ENCODE measurements at places on chromosomes 11 and 22.
A peak's percentile ranks its signal among the peaks of the same experiment; 100 is the strongest.

GRCh38 chr11:67486481-67487195, 3.8 kb downstream of the AIP start:
- DNase-seq = no peak

DNA sequence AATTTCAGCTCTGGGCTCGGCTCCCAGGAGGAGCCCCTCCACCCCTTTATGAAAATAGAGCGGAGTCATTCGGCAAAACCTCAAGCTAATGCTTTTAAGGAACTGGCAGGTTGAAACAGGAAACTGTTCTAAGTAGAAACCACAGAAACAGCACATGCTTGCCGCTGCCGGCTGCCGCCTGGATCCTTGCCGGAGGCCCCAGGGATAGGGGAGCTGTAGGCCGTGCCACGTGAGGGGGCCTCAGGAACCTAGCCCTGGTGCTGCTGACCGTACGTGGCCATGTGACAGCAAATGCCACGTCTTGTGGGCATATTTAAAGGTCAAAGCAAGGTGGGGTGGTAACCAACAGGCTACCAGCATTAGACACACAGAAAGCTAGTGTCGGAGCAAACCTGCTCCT, 77.9 kb upstream of the TIMP3 start:
- peak; percentile 9 for DNase-seq

- DNase-seq = no peak
Measured at GRCh38 chr11:94830722-94831510, 62.8 kb downstream of the AMOTL1 start.

DNA sequence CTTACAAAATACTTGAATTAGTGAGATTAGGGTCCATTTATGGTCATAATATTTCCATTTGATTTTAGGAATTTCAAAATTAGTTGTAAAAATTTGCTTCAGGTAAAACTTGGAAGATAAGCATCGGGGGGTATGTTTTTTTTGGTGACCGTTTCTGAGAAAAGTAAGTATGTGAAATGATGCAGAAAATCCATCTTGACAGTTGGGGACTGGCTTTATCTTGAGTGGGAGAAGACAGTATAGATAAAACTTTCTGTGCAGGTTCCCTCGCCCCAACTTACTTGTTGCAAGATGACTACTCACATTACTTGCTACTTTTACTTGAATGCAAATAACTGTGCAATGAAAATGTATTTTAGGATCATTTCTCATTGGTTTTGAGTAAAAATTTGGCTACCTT, 49.5 kb downstream of the DNAJC24 start:
- no peak for DNase-seq

DNA sequence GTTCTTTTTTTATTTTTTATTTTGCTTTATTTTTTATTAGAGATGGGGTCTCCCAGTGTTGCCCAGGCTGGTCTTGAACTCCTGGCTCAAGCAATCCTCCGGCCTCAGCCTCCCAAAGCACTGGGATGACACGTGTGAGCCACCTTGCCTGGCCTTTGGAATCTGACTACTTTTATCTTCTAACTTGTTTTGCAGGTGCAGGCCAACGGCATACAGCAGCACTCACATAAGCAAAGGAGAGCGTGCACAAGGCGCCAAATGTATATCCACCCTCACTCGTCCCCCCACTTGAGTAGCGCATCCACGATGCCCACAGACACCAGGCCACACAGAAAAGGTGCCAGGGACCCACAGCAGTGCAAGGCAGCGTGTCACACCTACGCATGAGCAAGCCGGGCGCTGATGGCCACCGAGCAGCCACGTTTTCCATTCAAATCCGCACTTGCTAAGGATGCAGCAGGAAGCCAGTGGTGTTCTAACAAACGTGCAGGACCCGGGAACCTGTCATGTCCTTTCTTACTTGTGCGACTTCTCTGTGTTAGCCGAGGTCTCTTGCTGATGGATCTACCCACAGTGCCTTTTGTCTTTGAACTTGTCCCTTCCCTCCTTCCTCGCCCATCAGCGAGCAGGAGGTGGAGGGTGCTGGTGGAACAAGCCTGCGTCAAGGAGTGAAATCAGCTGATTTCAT, 5.9 kb downstream of the ASCL2 start:
- no peak for DNase-seq

DNA sequence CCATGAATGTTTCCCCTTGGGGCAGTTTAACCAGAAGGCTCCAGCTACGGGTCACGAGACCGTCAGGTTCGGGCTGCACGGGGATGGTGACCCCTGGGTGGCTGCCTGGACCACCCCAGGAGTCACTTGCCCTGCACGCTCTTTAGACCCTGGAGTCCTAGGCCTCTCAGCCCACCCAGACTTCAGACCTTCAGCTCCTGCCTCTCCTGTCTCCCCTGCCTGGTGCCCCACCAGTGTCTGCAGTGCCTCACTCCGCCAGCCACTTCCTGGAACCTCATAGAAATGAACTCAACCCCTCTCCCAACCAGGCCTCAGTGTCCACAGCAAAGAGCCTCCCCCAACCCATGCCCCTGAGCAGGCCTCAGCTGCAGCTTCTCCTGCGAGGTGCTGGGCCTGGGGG, 12.5 kb upstream of the MS4A10 start:
- DNase-seq = no peak

DNA sequence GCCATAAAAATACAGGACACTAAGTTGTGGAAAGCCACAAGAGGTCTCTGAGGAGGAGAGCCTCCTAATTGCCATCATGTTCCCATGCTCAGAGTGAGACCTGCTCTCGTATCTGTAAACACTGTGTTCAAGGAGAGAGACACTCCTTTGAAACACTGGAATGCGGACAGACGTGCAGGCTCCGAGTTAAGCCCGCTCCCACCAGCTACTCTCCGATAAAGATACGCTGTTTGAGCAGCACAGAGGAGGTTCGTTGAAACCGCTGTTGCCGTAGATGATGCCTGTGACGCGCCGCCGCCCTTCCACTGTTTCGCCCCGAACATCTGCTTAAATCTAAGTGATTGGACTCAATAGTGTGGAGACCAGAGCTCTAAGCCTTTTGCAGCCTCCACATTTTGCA, 25.1 kb downstream of the NUP50 start:
- DNase-seq = no peak

- peak; percentile 40 for DNase-seq
Measured at GRCh38 chr11:36564376-36565030, 3.3 kb upstream of the RAG1 start.

DNA sequence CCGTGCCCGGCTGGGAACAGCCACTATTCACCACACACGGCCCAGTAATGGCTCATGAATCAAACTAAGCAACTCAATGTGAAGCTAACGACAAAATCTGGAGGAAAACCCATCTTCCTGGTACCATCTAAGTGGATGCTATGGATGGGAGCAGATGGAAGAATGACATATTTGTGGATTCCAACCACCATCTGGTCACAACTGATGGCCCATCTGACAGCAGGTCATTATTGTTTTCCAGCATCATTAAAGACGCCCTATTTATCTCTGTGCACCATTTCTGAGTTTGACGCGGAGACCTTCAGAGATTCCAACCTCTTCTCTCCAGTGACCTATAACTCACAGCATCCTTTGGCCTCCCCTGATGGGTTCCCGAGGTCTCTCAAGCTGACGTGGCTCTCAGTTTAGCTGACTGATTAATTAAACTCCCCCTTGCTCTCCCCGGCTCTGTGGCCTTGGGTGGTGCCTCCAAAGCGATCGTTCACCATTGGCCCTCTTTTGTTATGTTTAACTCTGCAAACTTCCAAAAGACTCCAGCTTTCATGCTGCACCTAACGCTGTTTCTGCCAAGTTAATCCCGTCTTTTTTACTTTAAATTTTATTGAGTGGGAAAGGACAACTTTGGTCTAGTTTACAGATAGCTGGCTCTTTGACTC, 1514.4 kb downstream of the BRD1 start:
- no peak for DNase-seq

GRCh38 chr11:107232451-107232850, 214.2 kb upstream of the GUCY1A2 start:
- DNase-seq = no peak

DNA sequence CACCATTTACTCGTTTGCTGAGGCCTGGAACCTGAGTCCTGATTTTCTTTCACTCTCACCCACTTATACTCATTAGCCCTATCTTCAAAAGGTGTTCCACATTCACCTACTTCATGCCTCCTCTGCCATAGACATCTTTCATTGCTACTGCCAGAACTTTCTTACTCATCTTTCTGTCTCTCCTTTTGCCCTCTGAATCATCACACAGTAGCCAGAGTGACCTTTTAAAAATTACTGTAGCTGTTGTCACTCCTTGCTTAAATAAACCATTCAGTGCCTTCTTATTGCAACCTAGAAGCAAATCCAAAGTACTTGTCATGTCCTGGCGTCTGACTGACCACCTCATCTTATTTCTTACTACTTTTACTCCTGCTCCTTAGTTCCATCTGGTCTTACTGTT, 38.2 kb downstream of the ATXN10 start:
- no peak for DNase-seq

GRCh38 chr11:77821349-77821851, 456 bp downstream of the AAMDC start:
- DNase-seq = no peak

- no peak for DNase-seq
Measured at GRCh38 chr11:58580311-58580710, 1.4 kb downstream of the ZFP91 start.

DNA sequence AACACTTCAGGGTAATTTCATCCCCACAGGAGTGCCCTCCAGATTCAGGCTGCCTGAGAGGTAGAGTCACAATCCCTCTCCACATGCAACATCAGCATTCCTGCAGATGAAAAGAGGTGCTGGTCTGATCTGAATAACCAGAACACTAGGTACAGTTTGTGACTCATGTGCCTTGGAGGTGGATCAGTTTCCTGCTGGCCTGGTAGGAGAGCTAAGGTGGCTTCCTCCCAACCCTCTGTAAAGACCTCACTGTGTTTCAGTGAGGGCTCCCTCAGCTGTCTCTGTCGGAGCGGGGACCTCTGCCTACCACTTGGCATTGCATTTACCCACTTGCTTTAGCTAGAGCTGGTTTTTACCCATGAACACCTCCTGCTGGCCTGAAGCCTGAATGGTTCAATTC, 7.6 kb downstream of the OR9G1 start:
- no peak for DNase-seq

DNA sequence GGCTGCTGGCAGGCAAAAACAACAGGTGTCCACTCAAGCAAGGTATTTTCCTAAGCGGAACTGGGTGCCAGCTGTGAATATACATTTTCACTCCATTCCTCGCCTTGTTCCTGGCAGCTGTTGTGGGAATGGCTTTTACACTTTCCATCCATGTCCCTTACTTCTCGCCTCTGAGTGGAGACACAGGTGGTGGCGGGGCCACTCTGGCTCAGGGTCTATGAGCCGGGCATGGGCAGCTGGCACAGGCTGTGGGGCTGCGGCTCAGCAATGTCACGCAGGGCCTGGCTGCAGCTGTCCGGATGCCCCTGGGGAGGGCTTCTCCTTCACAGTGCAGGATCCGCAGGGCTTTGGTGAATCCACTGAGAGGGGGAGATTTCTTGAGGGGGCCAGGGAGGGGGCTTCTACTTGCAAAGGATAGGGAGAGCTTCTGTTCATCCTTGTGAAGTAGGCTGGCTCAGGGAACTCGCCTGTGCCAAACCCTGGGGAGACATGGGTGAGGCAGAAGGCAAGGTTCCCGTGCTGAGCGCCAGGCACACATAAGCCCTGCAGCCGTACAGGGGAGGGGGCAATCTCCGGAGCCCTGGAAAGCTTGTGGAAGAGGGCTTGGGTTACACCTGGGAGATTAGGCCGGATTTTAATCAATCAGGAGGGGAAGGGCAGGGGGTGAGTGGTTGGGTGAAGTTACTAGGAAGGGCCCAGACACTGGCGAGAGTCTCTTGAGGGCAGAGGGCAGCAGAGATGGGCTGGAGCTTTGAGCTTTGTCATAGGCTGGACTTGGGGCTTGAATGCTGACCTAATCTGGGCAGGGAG, 45.7 kb downstream of the KCNQ1OT1 start:
- no peak for DNase-seq
